ENCODE measurements at places on chromosomes 2 and 18. TPM values are rescaled to one million over a fixed set of nuclear protein-coding genes. Genes with fewer than 3 reads are reported as not detected.

The REG3G gene
- not detected for total RNA-seq

The TMEM198 gene
- 5.9 TPM for total RNA-seq

The CFAP221 gene
- total RNA-seq, result 9.5 TPM

The RDH14 gene
- 17.1 TPM for total RNA-seq

The AKAIN1 gene
- not detected for total RNA-seq

The ITM2C gene
- total RNA-seq, result 55.0 TPM

The MYO3B gene
- total RNA-seq, result 7.1 TPM

The ALMS1 gene
- 16.1 TPM for total RNA-seq

The KCNG2 gene
- total RNA-seq, result not detected

The CPO gene
- 0.40 TPM for total RNA-seq

GRCh38 chr18:12085136-12085535, 8.5 kb upstream of the ANKRD62 start:
- no peaks in the 10 kb centered on the region for H3K36me3 ChIP-seq
- H3K4me1 ChIP-seq, result peaks cover 12% of the 10 kb centered on the region
- H3K27me3 ChIP-seq, result peaks cover 35% of the 10 kb centered on the region
- DNase-seq, result no peak
- no peak overlapping the region for H3K27ac ChIP-seq

GRCh38 chr2:219352448-219353023, 20.0 kb upstream of the RESP18 start:
- H3K4me3 ChIP-seq, result no peak overlapping the region
- no peaks in the 10 kb centered on the region for H3K36me3 ChIP-seq
- peaks cover 82% of the 10 kb centered on the region for H3K27me3 ChIP-seq
- H3K4me1 ChIP-seq, result no peaks in the 10 kb centered on the region
- peak; percentile 81 for DNase-seq

DNA sequence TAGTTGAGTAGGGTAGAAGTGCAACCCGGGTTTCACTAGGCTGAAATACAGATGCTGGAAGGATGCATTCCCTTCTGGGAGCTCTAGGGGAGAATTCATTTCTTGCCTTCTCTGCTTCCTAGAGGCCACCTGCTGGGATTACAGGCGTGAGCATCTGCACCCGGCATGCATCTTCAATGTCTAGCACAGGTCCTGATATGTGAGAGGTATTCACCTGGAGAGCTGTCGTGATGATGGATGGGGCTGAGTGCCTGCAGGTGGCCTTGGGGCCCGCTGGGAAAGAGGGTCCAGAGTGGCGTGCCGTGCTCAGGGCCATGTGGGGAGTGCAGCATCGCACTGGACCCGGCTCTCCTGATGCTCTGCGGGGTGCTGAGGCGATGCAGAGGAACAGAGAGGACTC, 6.6 kb upstream of the NTSR2 start:
- H3K36me3 ChIP-seq, result no peaks in the 10 kb centered on the region
- DNase-seq, result no peak

GRCh38 chr2:209523041-209523740, 99.3 kb downstream of the MAP2 start:
- no peak for DNase-seq
- H3K27me3 ChIP-seq, result no peaks in the 10 kb centered on the region
- H3K4me1 ChIP-seq, result peaks cover 21% of the 10 kb centered on the region
- no peaks in the 10 kb centered on the region for H3K36me3 ChIP-seq
- no peak overlapping the region for H3K27ac ChIP-seq
- H3K4me3 ChIP-seq, result no peak overlapping the region

- no peaks in the 10 kb centered on the region for H3K36me3 ChIP-seq
- H3K4me1 ChIP-seq, result no peaks in the 10 kb centered on the region
- no peak for DNase-seq
- H3K4me3 ChIP-seq, result no peak overlapping the region
- no peaks in the 10 kb centered on the region for H3K27me3 ChIP-seq
Measured at GRCh38 chr2:146950361-146950760, 894.5 kb upstream of the ACVR2A start.

GRCh38 chr2:120995152-120995551, 259.5 kb downstream of the GLI2 start:
- peaks cover 22% of the 10 kb centered on the region for H3K27me3 ChIP-seq
- H3K36me3 ChIP-seq, result no peaks in the 10 kb centered on the region
- H3K4me3 ChIP-seq, result no peak overlapping the region

GRCh38 chr2:166321076-166321475, 54.7 kb downstream of the SCN9A start:
- H3K4me1 ChIP-seq, result no peaks in the 10 kb centered on the region
- H3K36me3 ChIP-seq, result no peaks in the 10 kb centered on the region
- DNase-seq, result no peak
- H3K4me3 ChIP-seq, result no peak overlapping the region

- DNase-seq, result peak; percentile 20
- H3K27ac ChIP-seq, result no peak overlapping the region
- peaks cover 31% of the 10 kb centered on the region for H3K27me3 ChIP-seq
- H3K36me3 ChIP-seq, result peaks cover 12% of the 10 kb centered on the region
- H3K4me1 ChIP-seq, result peaks cover 7% of the 10 kb centered on the region
Measured at GRCh38 chr2:27264253-27264752, 1.5 kb upstream of the SLC30A3 start.

DNA sequence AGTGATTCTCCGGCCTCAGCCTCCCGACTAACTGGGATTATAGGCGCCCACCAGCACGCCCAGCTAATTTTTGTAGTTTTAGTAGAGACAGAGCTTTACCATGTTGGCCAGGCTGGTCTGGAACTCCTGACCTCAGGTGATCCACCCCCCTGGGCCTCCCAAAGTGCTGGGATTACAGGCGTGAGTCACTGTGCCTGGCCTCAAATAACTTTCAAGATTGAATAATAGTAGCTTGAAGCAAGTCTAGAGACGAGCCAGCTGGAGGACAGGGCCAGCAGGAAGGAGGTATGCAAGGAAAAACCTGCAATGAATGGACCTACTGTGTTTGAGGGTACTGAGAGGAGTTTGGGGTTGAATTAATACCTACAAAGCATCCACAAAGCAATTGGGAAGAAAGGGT, 87.5 kb downstream of the MSH2 start:
- no peak for DNase-seq
- H3K4me1 ChIP-seq, result peaks cover 15% of the 10 kb centered on the region
- no peak overlapping the region for H3K27ac ChIP-seq
- no peaks in the 10 kb centered on the region for H3K27me3 ChIP-seq
- H3K4me3 ChIP-seq, result no peak overlapping the region
- peaks cover 12% of the 10 kb centered on the region for H3K36me3 ChIP-seq

- no peaks in the 10 kb centered on the region for H3K27me3 ChIP-seq
- H3K36me3 ChIP-seq, result no peaks in the 10 kb centered on the region
- no peak overlapping the region for H3K4me3 ChIP-seq
- no peak for DNase-seq
- H3K4me1 ChIP-seq, result no peaks in the 10 kb centered on the region
- no peak overlapping the region for H3K27ac ChIP-seq
Measured at GRCh38 chr2:226995625-226996041, 159.8 kb downstream of the RHBDD1 start.

- H3K27ac ChIP-seq, result no peak overlapping the region
- peaks cover 5% of the 10 kb centered on the region for H3K36me3 ChIP-seq
- no peak for DNase-seq
Measured at GRCh38 chr18:35267809-35268208, 22.2 kb downstream of the ZSCAN30 start.

DNA sequence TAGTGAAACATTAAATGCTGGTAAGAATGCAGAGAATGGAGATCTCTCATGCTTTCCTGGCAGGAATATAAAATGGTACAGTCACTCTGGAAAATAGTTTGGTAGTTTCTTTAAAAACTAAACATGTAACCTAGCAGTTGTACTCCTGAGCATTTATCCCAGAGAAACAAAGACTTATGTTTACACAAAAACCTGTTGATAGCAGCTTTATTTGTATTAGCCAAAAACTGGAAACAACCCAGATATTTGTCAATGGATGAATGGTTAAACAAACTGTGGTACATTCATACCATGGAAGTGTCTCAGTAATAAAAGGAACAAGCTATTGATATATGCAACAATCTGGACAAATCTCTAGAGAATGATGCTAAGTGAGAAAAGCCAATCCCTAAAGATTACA, 81.7 kb upstream of the CTAGE1 start:
- no peaks in the 10 kb centered on the region for H3K36me3 ChIP-seq
- DNase-seq, result no peak
- H3K4me1 ChIP-seq, result peaks cover 9% of the 10 kb centered on the region
- H3K4me3 ChIP-seq, result no peak overlapping the region
- H3K27ac ChIP-seq, result no peak overlapping the region

DNA sequence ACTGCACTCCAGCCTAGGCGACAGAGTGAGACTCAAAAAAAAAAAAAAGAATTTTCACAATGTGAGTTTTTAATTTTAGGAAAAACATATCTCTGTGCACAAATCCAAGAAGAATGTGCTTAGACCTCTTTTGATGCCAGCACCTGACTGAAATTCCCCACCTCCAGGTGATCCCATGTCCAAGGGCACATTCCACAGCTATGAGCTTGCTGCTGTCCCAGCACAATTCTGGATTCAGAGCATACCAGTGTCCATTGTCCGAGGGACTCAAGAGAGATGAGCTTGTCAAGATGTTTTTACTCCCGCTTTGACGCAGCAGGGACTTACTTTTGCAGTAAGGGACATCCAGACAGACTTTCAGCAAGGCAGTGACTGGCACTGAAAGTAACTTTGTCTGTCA, 489.1 kb upstream of the ACVR2A start:
- H3K4me1 ChIP-seq, result no peaks in the 10 kb centered on the region
- no peaks in the 10 kb centered on the region for H3K27me3 ChIP-seq
- no peaks in the 10 kb centered on the region for H3K36me3 ChIP-seq

GRCh38 chr2:65404988-65405697, 27.3 kb downstream of the SPRED2 start:
- H3K36me3 ChIP-seq, result peaks cover 6% of the 10 kb centered on the region
- no peaks in the 10 kb centered on the region for H3K27me3 ChIP-seq

- no peak overlapping the region for H3K4me3 ChIP-seq
- no peak overlapping the region for H3K27ac ChIP-seq
- H3K27me3 ChIP-seq, result no peaks in the 10 kb centered on the region
- H3K4me1 ChIP-seq, result peaks cover 8% of the 10 kb centered on the region
- no peak for DNase-seq
Measured at GRCh38 chr2:100978582-100979191, 23.4 kb upstream of the RPL31 start.

DNA sequence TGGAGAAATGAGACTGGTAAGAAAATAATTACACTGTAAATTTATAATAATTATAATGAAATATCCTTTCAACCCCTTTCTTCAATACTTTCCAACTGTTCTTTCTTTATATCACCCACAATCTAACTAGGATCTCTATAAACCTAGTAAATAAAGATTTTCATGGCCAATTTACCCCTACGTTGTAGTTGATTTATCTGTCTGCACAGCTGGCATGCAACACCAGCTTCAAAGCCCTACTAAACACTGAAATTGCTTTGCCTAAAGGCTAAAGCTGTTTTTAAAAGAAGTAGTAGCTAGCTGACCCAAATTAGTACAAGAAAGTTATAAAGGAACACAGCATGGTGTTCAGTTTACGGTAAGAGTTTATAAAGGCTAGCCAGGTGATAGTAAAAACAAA, 140.1 kb downstream of the NOL4 start:
- no peaks in the 10 kb centered on the region for H3K27me3 ChIP-seq
- no peak overlapping the region for H3K27ac ChIP-seq
- H3K36me3 ChIP-seq, result no peaks in the 10 kb centered on the region
- no peak for DNase-seq

- H3K36me3 ChIP-seq, result peaks cover 14% of the 10 kb centered on the region
- H3K27me3 ChIP-seq, result no peaks in the 10 kb centered on the region
- no peak overlapping the region for H3K4me3 ChIP-seq
- no peak overlapping the region for H3K27ac ChIP-seq
- H3K4me1 ChIP-seq, result peaks cover 33% of the 10 kb centered on the region
Measured at GRCh38 chr2:20207051-20207450, 17.9 kb downstream of the SDC1 start.

DNA sequence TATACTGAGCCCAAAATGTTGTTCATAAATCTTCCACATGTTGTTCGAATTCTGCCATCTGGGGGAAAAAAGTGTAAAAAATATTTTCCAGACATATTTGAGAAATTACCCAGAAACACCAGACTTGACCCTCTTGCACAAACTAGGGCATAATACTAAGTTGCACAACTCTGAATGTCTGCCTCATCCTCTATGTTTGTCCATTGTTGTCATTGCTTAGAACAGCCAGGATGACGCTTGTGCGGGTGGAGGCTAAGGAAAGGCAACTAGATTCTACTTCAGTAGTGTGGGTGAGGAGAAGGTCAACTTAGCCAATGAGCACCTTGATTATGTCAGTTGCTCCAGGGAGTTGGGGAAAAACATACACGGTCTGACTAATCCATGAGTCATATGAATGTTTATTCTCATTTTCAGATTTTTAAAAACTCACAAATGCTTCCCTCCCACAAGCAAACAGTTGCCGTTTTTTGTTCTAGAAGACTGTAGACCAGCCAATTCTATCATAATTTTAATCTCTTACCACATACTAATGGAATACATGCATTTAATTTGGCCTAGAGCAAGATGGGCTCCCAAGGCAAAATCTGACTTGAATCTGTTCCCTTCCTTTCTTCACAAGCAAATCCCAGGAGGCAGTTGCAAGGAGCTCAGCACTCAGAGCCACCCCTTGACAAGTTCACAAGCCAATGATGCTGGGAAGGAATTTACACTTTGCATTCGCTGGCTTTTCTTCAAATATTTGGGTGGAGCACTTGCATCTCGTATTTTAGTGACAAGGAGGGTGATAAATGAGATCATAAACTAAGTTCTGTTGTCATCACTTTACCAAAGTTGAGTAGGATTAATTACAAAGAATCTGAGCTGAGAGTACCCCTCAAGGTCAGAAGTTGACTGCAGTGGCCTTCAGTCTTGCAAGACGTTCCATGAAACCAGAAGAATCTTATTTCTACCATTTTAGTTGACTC, 163.2 kb upstream of the TWIST2 start:
- peaks cover 22% of the 10 kb centered on the region for H3K4me1 ChIP-seq
- H3K27ac ChIP-seq, result peak overlapping the region; percentile 83
- peak overlapping the region; percentile 14 for H3K4me3 ChIP-seq
- H3K36me3 ChIP-seq, result no peaks in the 10 kb centered on the region
- DNase-seq, result peak; percentile 72

DNA sequence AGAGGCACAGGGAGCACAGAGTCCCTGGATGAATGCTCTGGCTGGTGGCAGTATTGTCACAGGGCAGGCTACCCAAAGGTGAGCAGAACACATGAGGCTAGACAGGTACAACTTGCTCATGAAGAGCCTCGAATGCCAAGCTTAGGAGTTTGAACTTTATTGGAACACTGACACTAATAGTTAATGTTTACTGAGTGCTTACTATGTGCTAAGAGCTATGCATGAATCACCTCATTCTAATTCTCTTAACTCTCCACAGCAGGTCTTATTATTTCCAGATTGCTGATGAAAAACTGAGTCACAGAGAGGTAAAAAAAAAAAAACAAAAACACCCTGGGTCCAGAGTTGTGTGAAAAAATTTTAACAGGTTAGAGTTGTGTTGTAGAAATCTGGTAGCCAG, 6.1 kb upstream of the EMX1 start:
- H3K27ac ChIP-seq, result no peak overlapping the region
- peaks cover 2% of the 10 kb centered on the region for H3K36me3 ChIP-seq
- DNase-seq, result no peak
- H3K4me3 ChIP-seq, result no peak overlapping the region
